ENCODE measurements at places on chromosomes 2 and 18. TPM values are rescaled to one million over a fixed set of nuclear protein-coding genes. Genes with fewer than 3 reads are reported as not detected.

GPR155 gene
- total RNA-seq: 5.6 TPM

LYPD6B gene
- 0.94 TPM for total RNA-seq

TRIM54 gene
- total RNA-seq: 74.0 TPM

MAP3K19 gene
- total RNA-seq: not detected

All from myocyte (in vitro differentiated cells).